ENCODE measurements at places on chromosomes 2 and 18.

- DNase-seq, result no peak
These were observed 308.7 kb downstream of the AGAP1 start for GRCh38 chr2:235802542-235802941.

- DNase-seq, result no peak
These were observed 1.3 kb downstream of the KCTD1 start for GRCh38 chr18:26546875-26547645.

GRCh38 chr18:42617221-42617620, 498.3 kb downstream of the RIT2 start:
- DNase-seq, result no peak

DNA sequence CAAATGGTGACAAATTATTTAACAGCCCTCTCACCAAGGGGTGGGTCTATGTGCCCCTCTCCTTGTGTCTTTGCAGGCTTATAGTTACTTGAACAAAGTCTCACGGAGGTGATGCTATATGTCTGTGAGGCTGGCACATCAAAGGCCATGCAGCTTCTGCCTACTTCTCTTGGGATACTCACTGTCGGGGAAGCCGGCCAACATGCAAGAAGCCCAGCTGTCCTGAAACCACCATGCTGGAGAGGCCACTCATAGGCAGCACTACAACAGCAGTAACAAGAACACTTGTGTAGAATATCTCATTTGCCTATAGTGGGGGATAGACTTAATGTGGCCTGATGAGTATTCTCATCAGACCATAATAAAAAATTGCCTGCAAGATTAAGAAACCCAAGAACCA, 233.7 kb upstream of the NCKAP5 start:
- no peak for DNase-seq

DNA sequence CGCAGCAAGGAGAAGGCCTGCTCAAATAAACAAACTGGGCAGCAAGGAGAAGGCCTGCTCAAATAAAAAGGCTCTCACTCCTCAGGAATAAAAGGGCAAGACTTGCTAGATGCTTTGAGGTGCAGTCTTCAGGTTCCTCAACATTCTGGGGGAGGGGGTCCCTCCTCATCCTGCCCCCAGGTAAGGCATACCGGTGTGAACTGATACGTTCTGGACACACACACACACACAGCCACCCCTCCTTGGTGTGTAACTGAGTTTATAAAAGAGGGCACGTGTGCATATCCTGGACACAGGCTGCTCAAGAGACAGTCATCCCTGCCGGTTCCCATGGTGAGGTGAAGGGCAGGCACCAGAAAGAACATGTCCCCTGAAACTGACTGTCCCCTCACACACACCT, 4.5 kb downstream of the TEX261 start:
- DNase-seq, result no peak

DNA sequence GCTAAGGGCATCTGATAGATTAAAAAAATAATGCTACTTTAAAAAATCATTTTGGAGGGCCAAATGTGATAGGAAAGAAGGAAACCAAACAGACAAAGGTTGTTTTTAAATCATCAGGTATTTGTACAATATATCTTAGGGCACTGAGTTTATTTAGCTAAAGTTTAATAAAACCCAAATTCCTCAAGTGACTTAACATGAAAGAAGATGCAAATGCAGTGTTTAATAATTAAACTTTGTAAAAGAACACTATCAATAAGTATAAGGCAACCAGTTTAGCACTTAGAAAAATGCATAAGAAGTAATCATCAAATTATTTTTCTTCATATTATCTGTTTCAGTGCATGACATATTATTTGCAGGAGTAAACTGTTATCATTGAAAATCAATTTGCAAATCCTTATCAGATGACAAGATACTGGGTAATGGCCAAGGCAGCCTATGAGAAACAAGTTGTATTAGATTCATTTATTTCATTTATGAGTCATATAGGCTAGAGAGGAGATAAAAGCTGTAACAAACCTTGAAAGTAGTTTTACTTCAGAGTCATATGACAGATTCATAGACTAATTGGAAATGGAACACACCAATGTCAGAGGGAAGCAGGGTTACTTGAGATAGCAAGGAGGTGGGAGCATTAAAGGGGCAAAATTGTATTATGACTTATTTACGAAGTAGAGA, 165.5 kb downstream of the GCA start:
- no peak for DNase-seq

DNA sequence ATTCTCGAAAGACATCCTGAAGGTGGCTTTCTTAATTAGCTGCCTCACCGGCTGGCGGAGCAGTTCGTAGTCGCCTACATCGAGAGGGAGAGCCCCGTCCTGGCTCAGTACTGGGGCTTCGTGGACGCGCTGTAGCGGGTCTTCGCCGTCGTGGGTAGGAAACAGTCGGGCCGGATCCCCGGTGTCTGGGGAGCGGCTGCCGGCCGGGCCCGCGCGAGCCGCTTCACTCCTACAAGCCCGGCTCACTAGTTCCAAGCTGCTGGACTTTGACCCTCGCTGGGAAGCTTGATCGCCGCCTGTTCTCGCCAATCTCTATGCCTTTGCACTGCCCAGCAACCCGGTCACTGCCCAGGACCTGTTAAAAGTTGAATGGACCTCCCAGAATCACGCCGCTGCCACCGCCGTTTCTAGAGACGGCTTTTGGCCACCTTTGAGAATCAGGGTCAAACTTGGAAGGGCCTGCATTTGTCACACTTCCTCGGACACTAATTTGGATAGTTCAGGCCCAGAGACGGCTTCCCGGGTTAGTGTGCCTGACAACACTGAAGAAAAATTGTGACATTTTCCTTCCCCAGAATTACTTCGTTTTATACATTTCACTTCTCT, 41.4 kb upstream of the AKAIN1 start:
- no peak for DNase-seq

DNA sequence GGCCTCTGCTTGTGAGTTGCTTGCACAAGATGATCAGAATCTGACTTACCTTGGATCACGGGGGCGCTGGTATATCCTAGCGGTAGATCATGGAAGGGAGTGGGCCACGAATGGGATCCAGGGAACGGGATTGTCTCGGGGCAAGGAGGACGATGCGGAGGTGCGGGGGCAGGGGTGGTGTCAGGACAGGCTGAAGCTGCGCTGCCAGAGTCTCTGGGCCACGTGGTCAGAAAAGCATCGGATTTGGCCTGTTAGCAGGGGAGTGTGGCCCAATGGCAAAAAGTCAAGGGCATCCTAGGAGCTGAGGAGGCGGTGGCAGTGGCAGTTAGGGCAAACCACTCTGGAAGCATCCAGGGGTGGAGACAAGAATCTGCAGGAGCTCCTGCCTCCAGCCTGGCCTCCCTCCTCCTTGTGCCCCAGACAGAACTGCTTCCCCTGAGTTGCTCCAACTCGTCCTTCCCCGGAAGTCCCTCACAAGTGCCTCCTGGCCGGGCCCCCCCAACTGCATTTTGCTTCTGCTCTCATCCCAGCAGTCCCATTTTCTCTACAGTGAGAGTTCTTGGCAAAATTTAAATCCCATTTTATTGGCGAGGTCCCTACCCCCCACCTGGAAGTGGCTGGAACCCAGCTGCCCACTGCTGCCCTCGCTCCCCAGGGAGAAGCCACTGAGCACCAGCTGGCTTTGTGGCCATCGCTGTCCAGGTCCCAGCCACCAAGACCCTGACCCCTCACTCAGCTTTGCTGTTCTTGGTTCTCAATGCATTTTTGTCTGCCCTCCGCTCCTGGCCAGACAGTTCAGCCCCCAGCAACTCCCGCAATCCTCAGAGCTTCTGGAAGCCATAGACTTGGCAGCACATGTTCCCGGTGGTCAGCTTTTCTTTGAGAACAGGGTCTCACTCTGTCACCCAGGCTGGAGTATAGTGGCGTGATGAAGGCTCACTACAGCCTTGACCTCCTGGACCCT, 5.6 kb upstream of the CCDC74B start:
- no peak for DNase-seq

- no peak for DNase-seq
These were observed 748.7 kb upstream of the CHAC2 start for GRCh38 chr2:53018825-53019425.

DNA sequence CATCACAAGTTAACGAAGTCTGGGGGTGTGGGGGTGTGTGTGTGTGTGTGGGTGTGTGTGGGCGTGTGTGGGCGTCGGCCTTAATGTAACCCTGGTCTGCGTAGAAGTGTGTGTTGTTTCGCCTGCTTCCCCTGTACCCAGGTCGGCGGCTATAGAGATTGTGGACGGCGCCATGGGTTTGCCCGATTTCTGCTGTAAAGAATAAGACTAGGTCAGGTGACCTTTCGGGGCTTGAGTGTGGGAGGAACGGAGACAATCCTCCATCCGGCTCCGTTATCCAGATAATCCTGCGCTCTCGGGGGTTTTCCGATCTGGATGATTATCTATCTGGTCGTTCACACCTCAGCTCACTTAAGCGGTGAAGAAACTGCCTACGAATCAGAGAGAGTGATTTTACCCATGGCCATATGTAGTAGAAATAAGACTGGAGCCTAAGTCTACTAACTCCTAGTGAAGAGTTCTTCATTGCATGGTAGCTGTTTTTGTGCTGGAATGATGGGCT, 543 bp downstream of the HADHB start:
- DNase-seq, result peak; percentile 8

DNA sequence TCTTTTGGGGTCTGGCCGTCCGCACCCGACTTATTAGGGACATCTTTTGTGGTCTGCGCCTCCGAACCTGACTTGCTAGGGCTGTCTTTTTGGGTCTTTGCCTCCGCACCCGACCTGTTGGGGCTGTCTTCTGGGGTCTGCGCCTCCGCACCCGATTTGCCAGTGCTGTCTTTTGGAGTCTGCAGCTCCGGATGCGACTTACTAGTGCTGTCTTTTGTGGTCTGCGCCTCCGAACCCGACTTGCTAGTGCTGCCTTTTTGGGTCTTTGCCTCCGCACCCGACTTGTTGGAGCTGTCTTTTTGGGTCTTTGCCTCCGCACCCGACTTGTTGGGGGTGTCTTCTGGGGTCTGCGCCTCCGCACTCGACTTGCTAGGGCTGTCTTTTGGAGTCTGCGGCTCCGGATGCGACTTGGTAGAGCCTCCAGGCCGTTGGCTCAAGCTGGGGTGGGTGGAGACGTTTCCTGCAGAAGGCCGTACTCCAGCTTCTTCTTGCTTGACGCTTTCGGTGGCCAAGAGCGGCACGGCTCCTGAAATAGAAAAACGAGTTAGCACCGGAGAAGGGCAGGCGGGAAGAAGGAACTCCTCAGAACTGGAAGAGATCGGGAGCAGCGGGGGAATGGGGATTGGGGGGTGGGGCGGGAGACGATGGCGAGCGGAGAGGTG, 498 bp downstream of the TGOLN2 start:
- DNase-seq, result no peak

DNA sequence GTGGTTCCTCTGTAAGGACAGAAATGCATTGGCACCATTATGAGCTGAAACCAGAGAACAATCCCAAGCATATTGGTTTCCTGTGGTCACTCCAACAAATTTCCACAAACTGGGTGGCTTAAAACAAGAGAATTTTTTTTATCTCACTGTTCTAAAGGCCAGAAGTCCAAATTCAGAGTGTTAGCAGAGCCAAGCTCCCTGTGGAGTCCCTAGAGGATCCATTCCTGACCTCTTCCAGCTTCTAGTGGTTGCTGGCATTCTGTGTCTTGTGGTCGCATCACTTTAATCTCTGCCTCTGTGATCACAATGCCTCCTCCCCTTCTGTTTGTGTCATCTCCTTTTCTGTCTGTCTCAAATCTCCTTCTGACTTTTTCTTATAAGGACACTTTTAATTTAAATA, 380.3 kb downstream of the NYAP2 start:
- DNase-seq, result no peak

DNA sequence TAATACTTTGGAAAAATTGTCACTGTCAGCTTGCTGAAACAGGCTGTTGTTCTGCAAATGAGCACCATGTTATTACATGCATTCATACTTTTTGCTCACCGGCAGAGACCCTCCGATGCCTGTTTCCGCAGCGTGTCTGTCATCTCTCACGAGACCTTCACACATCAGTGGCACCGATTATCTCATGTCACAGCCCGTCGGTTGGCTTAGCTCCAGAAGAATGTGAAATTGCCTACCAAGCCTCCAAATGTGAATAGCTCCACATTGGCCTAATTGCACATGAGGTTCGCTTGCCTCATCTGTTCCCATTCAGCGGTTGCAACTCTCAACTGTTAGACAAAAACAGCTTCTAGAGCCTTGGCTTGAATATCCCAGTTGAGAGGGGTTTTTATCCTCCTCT, 233.0 kb downstream of the ACTR3 start:
- DNase-seq, result no peak

- no peak for DNase-seq
These were observed 175.2 kb downstream of the LTBP1 start for GRCh38 chr2:33121925-33122324.

- DNase-seq, result no peak
These were observed 395.4 kb downstream of the EPHA4 start for GRCh38 chr2:221176667-221177066.

GRCh38 chr2:224520064-224520463, 65.1 kb downstream of the CUL3 start:
- DNase-seq, result no peak

DNA sequence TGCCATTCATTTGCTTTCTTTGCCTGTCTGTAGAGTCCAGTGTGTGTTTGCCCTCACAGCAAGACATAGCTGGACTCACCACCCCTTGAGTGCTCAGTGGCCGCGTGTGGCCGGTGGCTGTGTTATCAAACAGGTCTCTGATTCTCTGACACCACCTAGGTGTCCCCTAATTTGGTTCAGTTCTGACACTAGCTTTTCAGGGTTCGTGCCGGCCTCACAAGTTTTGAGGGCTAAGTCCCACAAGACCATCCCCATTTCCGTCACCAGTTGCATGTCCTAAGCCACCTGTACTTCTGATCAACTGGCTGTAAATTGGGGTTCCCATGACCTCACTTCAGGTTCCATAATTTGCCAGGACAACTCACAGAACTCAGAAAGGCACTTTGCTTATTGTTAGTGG, 23.5 kb downstream of the NCK2 start:
- no peak for DNase-seq

DNA sequence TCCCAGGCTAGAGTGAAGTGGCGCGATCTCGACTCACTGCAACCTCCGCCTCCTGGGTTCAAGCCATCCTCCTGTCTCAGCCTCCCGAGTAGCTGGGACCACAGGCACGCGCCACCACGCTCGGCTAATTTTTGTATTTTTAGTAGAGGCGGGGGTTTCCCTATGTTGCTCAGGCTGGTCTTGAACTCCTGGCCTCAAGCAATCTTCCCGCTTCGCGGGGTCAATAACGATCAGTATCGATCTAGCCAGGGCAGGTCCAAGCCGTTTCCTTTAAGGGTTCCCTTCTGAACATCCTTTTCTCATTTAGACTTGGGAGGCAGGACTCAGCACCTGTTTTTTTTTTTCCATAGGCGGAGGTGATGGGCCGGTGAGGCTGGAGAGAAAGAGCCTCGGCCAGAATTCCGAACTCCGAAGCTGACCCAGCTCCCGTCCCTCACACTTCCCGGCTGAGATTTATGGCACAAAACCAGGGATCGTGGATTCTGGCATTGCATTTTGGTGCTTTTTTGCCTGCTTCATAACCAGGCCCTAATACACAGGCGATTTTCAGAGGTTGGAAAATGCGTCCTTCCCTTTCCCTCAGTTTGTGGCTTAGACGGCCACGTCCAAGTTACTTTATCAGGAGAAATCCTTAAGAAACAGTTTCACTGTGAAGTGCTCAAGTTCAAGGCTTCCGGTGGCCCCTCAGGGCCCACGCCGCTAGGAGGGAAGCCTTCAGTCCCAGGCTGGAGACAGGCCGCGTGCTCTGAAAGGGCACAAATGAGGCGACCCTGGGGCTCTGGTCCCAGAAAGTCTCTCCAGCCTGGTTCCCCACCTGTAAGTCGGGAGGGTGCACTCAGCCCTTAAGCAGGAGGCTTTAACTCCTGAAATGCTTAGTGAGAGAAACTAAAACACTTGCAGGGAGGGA, 998 bp upstream of the SLC66A3 start:
- DNase-seq, result no peak

Data from SK-N-DZ (cell line).